ENCODE measurements at places on chromosomes 3 and 15. TPM values are rescaled to one million over a fixed set of nuclear protein-coding genes. Genes with fewer than 3 reads are reported as not detected.

Gene GHSR
- total RNA-seq = not detected

Gene CA12
- 17.1 TPM for total RNA-seq

Gene RPUSD2
- 10.0 TPM for total RNA-seq

Gene TM6SF1
- total RNA-seq = not detected

Gene COL6A5
- total RNA-seq = under 0.01 TPM

Gene ADGRG7
- total RNA-seq = not detected

Gene NBEAL2
- 6.3 TPM for total RNA-seq

Gene SLC38A3
- not detected for total RNA-seq

Gene SETD2
- total RNA-seq = 31.6 TPM

Gene ITIH4
- 2.2 TPM for total RNA-seq

Gene LRRC31
- total RNA-seq = not detected

Gene MLF1
- total RNA-seq = 3.9 TPM

Gene FBXL2
- 11.4 TPM for total RNA-seq

Gene BNC1
- 1.1 TPM for total RNA-seq

Gene FGF7
- under 0.01 TPM for total RNA-seq

Gene ALG1L2
- total RNA-seq = 0.93 TPM

Gene LRRN1
- total RNA-seq = 1.7 TPM

Gene ALDH1A2
- total RNA-seq = 1.3 TPM

Gene FOXL2NB
- under 0.01 TPM for total RNA-seq

Gene KLHL40
- not detected for total RNA-seq

Gene ATP13A4
- total RNA-seq = 0.46 TPM

Gene ZNF385D
- total RNA-seq = not detected

Gene PDZRN3
- 35.8 TPM for total RNA-seq

Gene GOLGA8J
- total RNA-seq = not detected

Gene CLSTN2
- 0.15 TPM for total RNA-seq

Gene IL17RE
- 1.1 TPM for total RNA-seq

Gene C15orf61
- 2.7 TPM for total RNA-seq

Gene KY
- total RNA-seq = under 0.01 TPM

Gene MST1R
- 3.4 TPM for total RNA-seq

Gene ACAP2
- 109 TPM for total RNA-seq

Gene STRIT1
- not detected for total RNA-seq

Gene POTEB
- total RNA-seq = not detected

Gene CFAP92
- total RNA-seq = under 0.01 TPM

Gene PRSS50
- total RNA-seq = not detected

Gene SFMBT1
- 13.7 TPM for total RNA-seq

Gene LMAN1L
- not detected for total RNA-seq

Gene SI
- not detected for total RNA-seq

Gene NDN
- 72.6 TPM for total RNA-seq

Gene RHOV
- total RNA-seq = not detected

Gene SPINT1
- 16.4 TPM for total RNA-seq

Gene SV2B
- 0.33 TPM for total RNA-seq

Measured in melanocyte of skin (primary cell).